ENCODE measurements at places on chromosomes 16 and 17. TPM values are rescaled to one million over a fixed set of nuclear protein-coding genes. Genes with fewer than 3 reads are reported as not detected.

Gene KCNJ18
- polyA plus RNA-seq, result not detected

DNA sequence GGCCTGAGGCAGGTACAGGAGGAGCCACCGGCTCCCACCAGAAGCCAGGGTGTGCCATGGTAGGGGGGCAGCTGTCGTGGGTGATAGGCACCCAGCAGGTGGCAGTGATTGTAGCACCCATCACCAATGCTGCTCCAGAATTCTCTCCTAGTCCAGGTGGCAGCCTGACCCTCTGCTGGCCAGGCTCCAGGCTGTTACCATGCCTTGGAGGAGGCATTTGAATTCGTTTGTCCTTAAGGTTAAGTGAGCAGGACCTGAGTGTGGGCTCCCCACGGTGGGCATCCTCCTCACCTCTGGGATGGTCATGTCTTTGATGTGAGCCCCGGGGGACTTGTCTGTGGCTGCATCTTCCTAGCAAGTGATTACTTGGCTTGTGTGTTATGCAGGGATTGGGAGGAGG is 59.4 kb downstream of the RGS9 start:
- DNase-seq, result no peak

DNA sequence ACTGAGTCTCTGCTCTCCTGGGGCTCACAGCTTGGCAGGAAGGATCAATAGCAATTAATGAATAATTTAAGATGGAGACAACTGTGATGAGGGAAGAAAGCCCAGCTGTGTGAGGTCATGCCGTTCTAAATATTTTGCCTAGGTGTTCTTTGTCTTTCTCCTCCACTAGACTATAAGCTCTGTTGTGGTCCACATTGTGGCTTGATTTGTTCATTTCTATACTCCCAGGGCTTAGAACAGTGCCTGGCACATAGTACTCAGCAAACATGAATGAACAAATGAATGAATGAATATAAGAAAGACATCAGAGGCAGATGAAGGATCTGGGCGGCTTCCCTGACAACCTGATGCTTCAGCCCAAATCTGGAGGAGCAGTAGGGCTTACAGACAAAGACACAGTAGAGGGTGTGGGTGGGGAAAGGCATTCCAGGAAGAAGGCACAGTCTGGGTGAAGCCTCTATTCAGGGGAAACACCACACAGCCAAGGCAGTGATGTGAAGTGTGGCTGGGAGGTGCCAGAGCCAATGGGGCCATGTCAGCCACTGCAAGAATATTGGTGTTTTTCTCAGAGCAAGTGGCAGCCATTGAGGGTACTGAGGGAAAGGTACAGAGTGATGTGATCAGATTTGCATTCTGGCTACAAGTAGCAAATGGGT is 8.3 kb downstream of the CDH13 start:
- no peak for DNase-seq

Gene ZP2
- polyA plus RNA-seq, result 0.19 TPM

- DNase-seq, result peak; percentile 100
Observed at GRCh38 chr17:74873037-74873873, 461 bp upstream of the FDXR start.

DNA sequence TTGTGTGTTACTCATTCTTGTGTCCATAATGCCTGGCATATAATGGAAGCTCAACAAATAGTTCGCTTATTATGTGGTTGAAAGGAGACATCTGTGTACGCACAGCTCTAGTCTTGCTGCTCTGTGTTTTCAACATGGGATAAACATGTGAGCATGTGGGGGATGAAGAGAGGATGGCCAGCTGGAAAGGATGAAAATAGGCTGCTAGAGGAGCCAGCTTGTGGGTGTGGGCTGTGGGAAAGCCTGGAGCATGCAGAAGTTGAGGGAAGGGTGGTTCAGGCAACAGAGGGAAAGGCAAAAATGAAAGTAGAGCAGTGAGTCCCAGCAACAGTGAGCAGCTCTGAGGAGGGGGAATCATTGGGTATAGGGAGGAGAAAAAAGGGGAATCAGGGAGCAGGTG is 324.6 kb upstream of the CDH11 start:
- no peak for DNase-seq

Gene LRRC37A3
- 42.1 TPM for polyA plus RNA-seq

Gene APOBR
- polyA plus RNA-seq, result 0.83 TPM

Gene FAM171A2
- 45.2 TPM for polyA plus RNA-seq

DNA sequence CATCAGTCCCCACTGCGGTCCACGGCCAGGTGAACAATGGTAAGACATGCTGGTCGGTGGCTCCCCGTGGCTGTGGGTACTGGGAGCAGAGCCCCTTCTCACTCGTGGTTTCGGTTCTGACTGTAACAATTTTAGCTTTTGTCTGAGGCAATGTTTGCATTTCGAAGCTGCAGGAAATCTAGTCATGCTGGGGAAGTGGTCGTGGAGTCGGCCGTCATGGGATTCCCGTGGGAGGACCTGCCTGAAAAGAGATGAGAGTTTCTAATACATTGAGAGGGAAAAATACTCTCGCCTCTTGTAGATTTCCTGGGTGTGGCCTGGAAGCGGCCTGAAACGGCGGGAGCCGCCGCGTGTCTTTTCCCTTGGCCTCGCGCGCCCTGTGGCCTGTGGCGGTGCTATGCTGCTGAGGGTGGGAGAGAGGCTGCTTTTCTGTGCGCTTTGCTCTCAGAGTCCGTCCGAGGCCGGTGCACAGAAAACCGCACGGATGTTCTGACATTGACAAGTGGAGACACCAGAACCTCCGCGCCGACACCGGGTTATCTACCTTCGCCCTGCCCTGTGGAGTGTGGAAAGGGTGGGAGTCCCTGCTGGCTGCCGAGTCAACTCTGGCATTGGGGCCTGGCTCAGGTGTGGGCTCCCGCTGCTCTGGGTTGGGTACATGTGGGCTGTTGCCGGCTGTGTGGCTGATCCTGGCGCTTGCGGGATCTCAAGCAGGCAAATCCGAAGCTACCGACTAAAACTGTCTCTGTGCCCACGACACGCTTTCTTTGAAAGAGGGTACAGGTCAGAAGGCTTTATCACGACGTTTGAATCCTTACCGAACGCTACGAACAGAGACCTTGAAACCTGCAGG is 60.8 kb downstream of the WDR45B start:
- no peak for DNase-seq

Gene KRTAP4-1
- polyA plus RNA-seq, result not detected

DNA sequence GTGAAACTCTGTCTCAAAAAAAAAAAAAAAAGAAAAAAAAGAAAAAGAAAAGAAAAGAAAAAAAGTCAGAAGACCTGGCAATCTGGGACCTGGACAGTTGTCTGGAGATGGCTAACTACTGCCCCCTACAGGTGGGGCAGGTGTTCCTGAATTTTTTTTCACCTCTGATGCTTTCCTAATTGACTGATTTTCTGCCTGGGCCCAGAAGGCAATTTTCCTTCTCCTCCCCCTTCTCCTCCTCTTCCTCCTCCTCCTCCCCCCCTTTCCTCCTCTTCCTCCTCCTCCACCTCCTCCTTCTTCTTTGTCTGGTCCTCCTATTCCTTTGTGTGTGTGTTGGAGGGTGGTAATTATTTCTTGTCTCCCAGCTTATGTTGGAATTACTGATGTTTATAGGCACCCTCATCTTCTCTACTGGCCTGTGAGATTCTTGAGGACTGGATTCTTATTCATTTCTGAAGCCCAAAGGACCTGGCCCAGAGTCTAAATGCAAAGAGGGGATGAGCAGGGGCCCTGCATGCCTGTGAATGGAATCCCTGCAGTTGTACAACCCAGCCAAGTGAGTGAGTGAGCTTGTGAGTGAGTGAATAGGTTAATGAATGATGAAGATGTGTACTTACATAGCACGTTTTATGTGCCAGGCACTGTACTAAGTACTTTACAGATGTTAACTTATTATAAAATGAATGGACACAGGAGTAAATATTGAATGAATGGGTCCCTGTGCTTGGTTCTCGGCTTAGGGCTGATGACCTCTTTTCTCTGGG is 26.9 kb downstream of the IRX5 start:
- DNase-seq, result no peak

DNA sequence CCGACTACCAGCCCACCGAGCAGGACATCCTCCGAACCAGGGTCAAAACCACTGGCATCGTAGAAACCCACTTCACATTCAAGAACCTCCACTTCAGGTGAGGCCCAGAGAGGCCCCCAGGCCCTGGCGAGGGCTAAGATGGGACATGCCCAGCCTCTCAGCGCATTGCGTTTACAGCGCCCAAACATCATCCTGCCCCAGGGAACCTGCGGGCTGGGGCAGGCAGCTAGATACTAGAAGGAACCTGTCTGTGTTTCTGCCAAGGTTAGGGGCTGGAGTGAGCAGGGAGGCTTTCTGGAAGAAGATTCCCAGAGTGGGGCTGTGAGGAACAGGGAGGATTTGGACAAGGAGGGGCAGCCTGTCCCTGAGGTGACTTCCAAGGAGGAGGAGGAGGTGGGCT is 90.6 kb downstream of the AMFR start:
- no peak for DNase-seq

Gene SHISA6
- 2.3 TPM for polyA plus RNA-seq

Gene RFNG
- 47.2 TPM for polyA plus RNA-seq

All from renal cortex interstitium (tissue), 15 donors.